ENCODE measurements at places on chromosomes 7 and 10. TPM values are rescaled to one million over a fixed set of nuclear protein-coding genes. Genes with fewer than 3 reads are reported as not detected.

DNA sequence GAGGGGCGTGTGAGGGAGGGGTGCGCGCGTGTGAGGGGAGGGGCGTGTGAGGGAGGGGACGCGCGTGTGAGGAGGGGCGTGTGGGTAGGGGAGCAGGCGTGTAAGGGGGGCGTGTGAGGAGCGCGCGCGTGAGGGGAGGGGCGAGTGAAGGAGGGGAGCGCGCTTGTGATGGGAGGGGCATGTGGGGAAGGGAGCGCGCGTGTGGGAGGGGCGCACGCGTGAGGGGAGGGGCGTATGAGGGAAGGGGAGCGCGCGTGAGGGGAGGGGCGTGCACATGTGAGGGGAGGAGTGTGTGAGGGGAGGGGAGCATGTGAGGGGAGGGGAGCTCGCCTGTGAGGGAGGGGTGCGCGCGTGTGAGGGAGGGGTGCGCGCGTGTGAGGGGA, 19.1 kb downstream of the MXI1 start:
- peak overlapping the region; percentile 75 for H3K27ac ChIP-seq
- H3K36me3 ChIP-seq = peaks cover 26% of the 10 kb centered on the region
- DNase-seq = peak; percentile 95
- no peak overlapping the region for H3K4me3 ChIP-seq

- H3K27ac ChIP-seq = no peak overlapping the region
- H3K27me3 ChIP-seq = no peaks in the 10 kb centered on the region
- H3K4me1 ChIP-seq = no peaks in the 10 kb centered on the region
- peaks cover 4% of the 10 kb centered on the region for H3K36me3 ChIP-seq
Observed at GRCh38 chr7:40851001-40851400, 716.2 kb downstream of the SUGCT start.

Gene OPALIN
- polyA plus RNA-seq = not detected

Gene ANXA8L1
- 0.16 TPM for polyA plus RNA-seq

- no peaks in the 10 kb centered on the region for H3K36me3 ChIP-seq
- H3K4me3 ChIP-seq = no peak overlapping the region
- no peak overlapping the region for H3K27ac ChIP-seq
- no peak for DNase-seq
- no peaks in the 10 kb centered on the region for H3K27me3 ChIP-seq
Observed at GRCh38 chr10:62463364-62463763, 89.2 kb downstream of the ZNF365 start.

DNA sequence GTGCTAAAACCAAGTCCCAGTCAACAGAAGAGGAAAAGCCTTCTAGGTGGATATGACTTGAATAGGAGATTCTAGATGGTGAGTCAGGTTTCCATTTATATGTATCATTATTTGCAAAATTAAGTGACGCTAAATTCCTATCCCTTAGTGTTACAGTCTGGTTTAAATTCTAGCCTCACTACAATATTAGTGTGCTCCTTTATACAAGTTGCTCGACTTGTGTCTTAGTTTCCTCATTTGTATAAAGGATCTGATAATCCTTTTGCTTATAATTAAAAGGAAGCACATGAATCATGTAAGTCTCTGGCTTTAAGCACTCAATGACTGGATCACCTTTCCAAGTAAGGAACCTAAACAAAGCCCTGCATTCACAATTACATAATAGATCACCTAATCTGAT, 105.7 kb downstream of the SVOPL start:
- no peak overlapping the region for H3K4me3 ChIP-seq
- DNase-seq = no peak
- no peaks in the 10 kb centered on the region for H3K36me3 ChIP-seq
- H3K27me3 ChIP-seq = no peaks in the 10 kb centered on the region
- no peak overlapping the region for H3K27ac ChIP-seq

DNA sequence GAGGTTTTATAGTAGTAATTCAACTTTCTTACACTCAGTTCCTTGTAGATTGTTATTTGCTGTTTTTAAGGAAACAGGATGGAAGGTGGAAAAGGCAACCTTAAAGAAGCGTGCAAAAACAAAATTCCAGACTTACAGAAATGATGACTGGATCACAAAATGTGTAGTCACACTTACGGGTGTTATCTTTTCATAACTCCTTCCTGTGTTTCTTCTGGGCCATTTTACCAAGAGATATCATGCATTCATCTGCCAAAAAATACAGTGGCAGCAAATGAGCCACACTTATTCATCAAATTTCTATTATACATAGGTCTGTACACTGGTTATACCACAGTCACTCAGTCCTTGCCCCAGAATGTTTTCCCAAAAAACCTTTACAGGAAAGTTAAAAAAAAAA, 94.3 kb upstream of the IL6 start:
- no peak for DNase-seq
- no peak overlapping the region for H3K27ac ChIP-seq
- no peak overlapping the region for H3K4me3 ChIP-seq
- no peaks in the 10 kb centered on the region for H3K27me3 ChIP-seq
- no peaks in the 10 kb centered on the region for H3K36me3 ChIP-seq

Gene TMEM176A
- not detected for polyA plus RNA-seq

Gene C10orf88
- polyA plus RNA-seq = 3.6 TPM

DNA sequence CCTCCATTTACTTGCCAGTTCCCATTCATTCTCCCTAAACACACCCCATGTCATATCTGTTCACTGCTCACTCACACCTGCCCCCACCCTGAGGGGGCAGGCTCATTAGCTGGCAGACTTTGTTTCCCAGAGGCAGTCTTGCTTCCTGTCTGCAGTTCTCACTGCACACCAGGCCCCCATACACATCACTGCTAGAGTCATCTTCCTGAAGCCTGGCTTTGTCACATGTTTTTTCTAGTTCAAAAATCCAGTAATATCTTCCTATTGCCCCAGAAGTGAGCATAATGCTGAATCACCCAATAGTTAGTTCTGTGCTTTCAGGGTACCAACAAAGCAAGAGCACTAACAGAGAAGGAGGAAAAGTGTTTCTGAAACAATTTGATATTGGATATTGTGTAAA, 1.9 kb downstream of the LRRC72 start:
- H3K27ac ChIP-seq = no peak overlapping the region
- no peak overlapping the region for H3K4me3 ChIP-seq
- DNase-seq = no peak
- H3K4me1 ChIP-seq = peaks cover 7% of the 10 kb centered on the region

Gene CDK14
- 13.9 TPM for polyA plus RNA-seq

DNA sequence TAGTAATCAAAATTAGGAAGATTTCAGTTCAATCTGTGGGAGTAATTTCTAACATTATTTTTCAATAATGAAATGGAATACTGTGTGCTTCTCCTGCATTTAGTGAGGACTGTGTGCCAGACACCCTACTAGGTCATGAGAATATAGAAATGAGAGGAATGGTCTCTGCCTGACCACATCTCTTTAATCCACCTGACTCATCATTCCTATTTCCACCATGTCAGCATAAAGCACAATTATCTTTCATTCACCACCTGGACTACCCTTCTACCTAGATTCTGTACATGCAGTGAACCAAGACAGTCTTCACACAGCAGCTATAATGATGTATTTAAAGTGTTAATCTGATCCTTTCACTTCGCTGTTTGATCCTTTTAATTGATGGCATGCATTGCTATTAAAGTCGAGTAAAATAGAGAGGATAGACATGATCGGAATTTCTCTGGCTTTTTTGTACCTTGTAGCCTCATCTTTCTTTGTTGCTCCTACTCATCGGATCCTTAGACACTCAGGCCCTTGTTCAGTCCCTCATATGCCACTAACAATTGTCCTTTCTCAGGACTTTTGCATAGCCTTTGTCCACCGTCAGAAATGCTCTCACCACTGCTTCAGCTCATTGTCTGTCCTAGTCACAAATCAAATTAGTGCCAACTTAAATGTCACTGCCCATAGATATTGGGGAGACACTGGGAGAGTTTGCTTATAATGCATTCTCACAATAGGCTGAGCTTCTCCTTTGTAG, 1037.1 kb downstream of the REEP3 start:
- H3K27me3 ChIP-seq = no peaks in the 10 kb centered on the region
- DNase-seq = no peak
- H3K4me1 ChIP-seq = no peaks in the 10 kb centered on the region
- H3K4me3 ChIP-seq = no peak overlapping the region
- no peak overlapping the region for H3K27ac ChIP-seq

Gene TMEM196
- not detected for polyA plus RNA-seq

- no peak overlapping the region for H3K27ac ChIP-seq
- H3K27me3 ChIP-seq = peaks cover 9% of the 10 kb centered on the region
- no peaks in the 10 kb centered on the region for H3K36me3 ChIP-seq
- DNase-seq = no peak
- no peak overlapping the region for H3K4me3 ChIP-seq
Observed at GRCh38 chr10:97050956-97051496, 134.7 kb downstream of the SLIT1 start.

- no peaks in the 10 kb centered on the region for H3K36me3 ChIP-seq
- no peak overlapping the region for H3K27ac ChIP-seq
- no peak for DNase-seq
- H3K4me1 ChIP-seq = no peaks in the 10 kb centered on the region
- peaks cover 19% of the 10 kb centered on the region for H3K27me3 ChIP-seq
Observed at GRCh38 chr7:29276199-29276598, 81.6 kb downstream of the CHN2 start.

- H3K4me3 ChIP-seq = no peak overlapping the region
- H3K27ac ChIP-seq = no peak overlapping the region
- H3K36me3 ChIP-seq = no peaks in the 10 kb centered on the region
Observed at GRCh38 chr10:113480851-113481502, 71.9 kb upstream of the HABP2 start.

GRCh38 chr10:26839966-26840627, 20.7 kb downstream of the ABI1 start:
- H3K36me3 ChIP-seq = no peaks in the 10 kb centered on the region
- no peaks in the 10 kb centered on the region for H3K27me3 ChIP-seq
- H3K4me1 ChIP-seq = 0 out of 2 replicates have a peak, but pooled peaks cover 7% of the 10 kb centered on the region
- no peak overlapping the region for H3K27ac ChIP-seq
- no peak for DNase-seq

Measured in SK-N-SH (cell line).